ENCODE measurements at places on chromosomes 2 and 18.

GRCh38 chr2:222290736-222291484 is 7.9 kb downstream of the PAX3 start:
- no peak for DNase-seq

- no peak for DNase-seq
Measured at GRCh38 chr2:164903951-164904350, 51.4 kb downstream of the SLC38A11 start.

DNA sequence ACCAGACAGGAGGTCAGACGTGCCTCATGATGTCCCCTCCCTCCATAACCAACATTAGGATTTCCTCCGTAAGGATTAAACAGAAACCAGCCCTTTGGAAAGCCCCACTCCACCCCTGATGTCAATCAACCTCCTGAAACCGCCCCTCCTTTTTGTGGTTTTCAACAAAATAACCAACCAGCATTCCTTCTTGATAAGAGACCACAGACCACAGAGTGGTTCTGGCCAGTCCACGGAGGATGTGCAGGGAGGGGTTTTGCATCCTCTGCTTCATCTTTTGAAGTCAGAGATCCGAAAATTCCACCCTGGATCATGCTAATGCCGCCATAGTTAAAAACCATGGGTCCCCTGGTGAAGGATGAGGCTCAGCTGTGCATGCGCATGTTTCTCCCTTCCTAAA is 180.0 kb upstream of the CCDC150 start:
- DNase-seq = no peak

GRCh38 chr2:189060096-189060642 is 86.0 kb downstream of the COL3A1 start:
- no peak for DNase-seq

DNA sequence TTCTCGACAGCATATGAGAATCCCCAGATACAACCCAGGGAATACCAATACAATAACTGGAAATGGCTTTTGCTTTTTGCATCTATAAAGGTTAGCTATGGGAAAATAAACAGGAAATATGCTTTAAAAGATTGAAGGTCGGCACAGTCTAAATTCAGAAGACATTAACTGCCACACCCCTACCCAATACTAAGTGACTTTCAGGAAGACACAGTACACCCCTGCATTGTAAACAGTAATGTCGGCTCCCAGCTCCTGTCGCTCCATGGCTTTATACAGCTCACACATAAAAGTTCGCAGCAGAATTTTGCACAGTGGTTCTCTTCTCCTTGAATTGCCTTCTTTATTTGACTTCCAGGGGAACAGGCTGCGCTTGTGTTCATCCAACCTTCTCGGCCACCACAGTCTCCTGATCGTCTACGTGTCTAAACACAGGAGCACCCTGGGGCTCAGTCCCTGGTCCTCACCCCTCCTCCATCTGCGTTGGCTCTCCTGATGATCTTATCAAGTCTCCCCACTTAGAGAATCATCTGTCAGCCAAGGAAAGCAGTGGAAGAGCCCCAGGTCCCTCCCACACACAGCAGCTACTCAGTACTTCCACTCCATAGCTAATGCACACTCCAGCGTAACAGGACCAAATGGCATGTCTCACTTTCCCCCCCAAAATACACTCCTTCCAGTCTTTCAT is 22.7 kb downstream of the CYB5A start:
- no peak for DNase-seq
